ENCODE measurements at places on chromosomes 2 and 18.

- DNase-seq, result no peak
Observed at GRCh38 chr2:263774-264492, at the start of gene SH3YL1. Gene SH3YL1 (minus strand): TSS chr2:264032. CDS start chr2:263984, 48 bp downstream.

DNA sequence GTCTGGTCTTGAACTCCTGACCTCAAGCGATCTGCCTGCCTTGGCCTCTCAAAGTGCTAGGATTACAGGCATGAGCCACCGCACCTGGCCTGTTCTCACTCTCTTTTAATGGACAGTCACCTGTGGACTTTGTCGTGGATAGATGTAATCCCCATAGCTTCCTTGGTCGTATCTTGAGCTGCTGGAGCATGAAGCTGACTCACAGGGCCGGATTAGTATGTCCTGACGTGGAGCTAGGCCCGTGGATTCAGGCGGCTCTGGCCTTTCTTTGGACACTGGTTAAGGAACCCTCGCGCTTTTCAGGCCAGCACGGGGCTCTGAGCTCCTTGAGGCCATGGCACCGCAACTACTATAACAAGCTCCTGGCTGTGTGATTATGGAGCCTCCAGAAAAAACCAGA is 27.5 kb upstream of the GBX2 start:
- DNase-seq, result no peak

GRCh38 chr2:109475531-109476210 is 138.1 kb downstream of the SEPTIN10 start:
- no peak for DNase-seq

DNA sequence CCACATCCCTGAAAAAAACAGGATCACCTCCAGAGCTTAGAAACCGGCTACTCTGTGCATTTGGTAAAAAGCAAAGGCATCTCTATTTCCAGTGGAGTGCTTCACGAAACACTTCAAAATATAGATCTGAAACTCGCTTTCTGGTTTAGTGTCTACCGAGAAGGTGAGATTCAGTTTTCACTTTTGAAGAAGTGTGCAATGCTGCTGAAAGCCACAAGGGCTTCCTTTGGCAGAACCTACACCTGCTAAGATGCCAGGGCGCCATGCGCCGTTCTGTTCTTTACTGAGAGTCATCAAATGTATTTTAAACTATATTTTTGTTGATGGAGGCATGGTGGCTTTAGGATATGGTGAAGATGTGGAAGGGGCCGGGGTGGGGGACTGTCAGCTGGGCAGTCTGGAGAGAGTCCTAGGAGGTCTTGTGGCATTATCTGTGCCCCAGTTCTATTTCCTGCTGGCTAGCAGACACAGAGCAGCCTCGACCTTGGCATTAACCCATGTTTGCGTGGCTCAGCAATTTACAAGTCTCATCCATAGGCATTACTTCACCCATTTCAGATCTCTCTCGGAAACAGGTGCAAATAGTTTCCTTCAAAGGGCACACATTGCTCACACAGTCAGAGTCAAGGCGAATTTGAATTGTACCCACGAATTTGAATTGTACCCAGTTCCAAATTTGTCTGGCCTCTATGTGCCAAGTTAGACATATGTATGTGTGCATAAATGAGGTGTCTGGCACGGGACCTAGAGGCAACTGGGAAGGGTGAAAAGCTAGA is 46.7 kb upstream of the KCNF1 start:
- no peak for DNase-seq

- no peak for DNase-seq
Observed at GRCh38 chr2:205311201-205311600, 371.1 kb upstream of the NRP2 start.

DNA sequence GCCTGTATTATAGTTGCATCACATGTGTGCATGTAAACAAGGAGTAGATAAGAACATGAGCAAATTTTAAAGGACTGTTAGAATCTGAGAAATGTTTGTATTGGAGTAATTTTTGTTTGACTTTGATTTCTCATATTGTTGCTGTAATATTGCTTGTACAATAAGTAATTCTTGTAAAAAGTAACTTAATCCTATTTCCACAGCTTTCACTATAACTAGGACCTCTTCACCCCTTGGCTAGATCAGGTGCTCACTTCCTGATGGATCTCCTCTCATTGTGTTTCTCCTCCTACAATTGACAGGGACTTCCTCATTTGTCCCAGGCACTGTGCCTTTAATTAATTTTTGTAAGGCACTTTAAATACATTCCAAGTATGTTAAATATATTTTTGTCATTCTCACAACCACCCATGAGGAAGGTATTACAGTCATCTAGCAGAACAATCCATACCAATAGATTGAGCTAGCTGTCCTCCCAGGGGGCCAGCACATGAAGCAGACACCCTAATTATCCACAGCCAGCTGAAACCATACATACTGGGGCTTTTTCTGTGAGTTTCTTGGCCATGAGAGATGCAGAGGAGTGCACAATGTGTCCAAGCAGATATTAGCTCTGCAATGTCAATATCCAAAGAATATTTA is 359.5 kb upstream of the ACVR2A start:
- no peak for DNase-seq

GRCh38 chr2:14925471-14925870 is 293.0 kb downstream of the LRATD1 start:
- DNase-seq, result peak; percentile 20

GRCh38 chr2:222264791-222265320 is 33.9 kb downstream of the PAX3 start:
- DNase-seq, result peak; percentile 41

DNA sequence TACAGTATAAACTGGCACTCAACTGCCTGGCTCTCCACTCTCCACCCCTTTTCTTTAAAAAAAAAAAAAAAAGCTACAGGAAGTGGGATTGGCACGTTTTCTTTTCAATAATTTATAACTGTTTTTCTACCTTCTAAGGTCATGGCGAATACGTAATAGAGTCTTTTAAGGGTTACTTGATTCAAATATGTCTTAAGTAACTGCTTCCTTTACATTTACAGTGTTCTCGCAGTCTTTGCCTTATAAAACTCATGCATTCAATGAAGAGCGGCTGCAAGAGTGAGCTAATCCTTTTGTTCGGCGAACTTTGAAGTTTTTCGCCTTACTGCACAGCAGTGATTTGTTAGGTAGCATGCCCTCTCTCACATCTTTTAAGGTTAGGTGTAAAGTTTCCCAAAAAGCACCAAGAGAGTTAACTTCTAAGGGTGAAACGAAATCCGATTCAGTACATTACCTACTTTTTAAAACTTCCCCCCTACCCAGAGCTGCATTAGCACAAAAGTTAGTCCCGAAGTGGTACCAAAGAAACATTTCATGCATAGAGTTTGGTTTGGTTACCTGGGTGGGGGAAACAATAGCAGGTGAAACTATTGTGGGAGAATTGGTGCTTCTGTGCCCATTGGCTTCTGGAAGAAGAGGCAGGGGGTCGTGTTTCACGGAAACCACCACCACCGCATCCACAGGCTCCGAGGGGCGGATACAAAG is 2.0 kb downstream of the KCTD1 start:
- no peak for DNase-seq

DNA sequence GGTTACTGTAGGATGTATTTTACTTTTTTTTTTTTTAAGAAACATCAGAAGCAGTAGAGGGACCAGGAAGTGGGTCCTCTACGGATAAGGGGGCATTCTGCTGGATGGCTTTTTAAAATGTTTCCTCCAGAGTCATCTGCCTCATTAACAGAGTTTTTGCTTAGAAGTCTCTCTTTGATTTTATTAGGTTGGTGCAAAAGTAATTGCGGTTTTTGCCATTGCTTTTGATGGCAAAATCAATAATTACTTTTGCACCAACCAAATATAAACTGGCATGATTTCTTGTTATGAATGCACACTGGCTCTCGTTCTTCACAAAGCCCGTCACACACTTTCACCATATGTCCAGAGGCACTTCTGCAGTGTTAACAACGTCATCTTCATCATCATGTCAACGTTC is 68.5 kb upstream of the FAM237A start:
- DNase-seq, result no peak

GRCh38 chr18:23114171-23114881 is 21.0 kb upstream of the CABLES1 start:
- DNase-seq, result no peak

DNA sequence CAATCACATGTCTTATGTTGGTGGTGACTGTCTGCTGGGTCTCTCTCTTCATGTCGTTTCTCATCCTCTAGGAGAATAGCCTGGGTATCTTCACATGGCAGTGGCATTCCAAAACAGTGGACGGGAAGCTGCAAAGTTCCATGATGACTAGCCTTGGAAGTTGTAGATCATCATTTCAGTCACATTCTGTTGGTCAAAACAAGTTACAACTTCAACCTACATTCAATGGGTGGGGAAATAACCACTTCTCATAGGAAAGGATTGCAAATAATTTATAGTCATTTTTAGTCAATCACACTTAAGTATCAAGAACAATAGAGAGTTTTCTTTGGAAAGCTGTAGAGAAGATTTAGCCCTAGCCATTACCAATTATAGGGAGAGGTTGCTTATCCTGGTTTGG is 395.0 kb upstream of the CDH2 start:
- no peak for DNase-seq

DNA sequence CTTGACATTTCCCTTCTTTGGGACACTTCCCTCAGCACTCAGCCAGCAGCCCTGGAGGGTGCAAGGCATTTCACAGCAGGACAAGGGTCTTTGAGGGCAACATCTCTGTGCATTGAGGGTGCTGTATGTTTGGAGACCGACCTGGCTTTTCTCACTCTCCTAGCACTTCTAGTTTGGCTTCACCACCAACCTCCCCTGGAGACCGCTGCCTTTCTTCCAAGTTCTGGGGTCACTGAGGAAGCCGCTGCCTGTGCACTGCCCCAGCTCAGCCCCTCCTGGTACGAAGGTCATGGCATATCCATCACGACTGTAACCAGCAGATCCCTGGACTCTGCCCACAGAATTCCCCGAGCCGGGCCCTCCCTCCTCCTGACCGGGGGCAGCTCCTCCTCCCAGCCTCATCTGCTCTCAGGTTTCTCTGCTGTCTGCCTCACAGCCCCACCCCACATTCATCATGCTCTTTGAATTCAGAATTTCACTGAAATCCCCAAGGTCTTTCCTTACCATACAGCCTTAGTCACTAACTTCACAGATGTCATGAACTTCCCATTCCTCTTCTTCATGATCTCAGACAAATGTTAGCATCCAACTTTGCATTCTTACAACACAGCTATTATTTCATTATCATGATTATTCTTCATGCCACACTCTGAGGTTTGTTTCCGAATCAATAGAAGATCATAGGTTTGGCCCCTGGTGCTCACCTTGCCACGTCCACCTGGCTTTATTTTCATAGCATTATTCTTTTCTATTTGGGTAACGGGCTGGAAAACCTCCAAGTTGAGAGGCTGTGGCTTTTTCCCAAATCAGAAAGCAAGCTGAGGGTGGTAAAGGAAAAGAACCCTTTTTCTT is 113.0 kb upstream of the COPS8 start:
- DNase-seq, result no peak

DNA sequence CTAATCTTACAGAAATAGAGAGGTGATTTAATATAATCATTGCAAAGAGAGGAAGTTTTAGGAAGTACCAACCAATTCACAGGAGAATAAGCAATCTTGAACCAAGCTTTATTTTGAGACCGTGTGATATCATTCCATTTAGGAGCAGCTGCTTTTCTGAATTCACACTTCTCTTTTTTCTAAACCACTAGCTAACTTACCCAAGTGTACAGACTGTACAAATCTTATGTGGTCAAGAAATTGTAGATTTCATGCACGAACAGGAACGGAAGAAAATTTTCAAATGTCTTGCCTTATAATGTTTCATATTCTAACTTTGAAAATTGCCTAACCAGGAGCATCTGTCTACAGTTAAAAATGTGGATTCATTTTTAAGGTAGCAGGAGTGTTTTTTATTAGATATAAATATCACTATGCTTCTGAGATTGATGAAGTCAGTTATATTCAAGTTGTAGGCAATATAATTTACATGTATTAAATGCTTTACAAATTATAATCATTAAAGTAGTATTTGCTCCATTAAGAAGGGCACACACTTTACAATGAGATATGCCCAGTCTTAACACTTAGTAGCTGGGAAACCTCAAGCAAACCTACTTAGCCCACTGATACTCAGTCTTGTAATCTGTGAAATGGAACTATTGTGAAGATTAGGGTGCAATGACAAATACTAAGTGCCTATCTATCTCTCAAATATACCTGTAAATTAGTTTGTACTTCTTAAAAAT is 302.2 kb upstream of the STON1 start:
- DNase-seq, result no peak

GRCh38 chr2:43890855-43891254 is 52.1 kb downstream of the ABCG8 start:
- no peak for DNase-seq

DNA sequence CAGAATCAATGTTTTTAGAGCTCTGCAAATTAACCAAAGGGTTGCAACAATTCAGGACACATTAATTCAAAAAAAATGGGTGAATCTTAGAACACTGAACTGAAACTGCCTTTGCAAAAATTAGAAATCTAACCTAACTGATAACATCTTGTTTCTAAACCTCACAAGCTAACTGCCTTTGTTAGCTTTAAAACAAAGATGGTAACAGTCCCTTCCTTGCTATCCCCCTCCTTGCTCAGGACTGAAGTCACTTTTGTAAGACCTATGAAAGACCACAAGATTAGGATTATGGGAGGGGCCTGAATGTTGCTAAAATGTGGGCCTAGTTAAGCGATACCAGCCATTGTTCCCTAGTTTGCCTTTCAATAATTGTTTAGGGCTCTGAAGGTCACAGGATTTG is 44.9 kb upstream of the LONRF2 start:
- no peak for DNase-seq

DNA sequence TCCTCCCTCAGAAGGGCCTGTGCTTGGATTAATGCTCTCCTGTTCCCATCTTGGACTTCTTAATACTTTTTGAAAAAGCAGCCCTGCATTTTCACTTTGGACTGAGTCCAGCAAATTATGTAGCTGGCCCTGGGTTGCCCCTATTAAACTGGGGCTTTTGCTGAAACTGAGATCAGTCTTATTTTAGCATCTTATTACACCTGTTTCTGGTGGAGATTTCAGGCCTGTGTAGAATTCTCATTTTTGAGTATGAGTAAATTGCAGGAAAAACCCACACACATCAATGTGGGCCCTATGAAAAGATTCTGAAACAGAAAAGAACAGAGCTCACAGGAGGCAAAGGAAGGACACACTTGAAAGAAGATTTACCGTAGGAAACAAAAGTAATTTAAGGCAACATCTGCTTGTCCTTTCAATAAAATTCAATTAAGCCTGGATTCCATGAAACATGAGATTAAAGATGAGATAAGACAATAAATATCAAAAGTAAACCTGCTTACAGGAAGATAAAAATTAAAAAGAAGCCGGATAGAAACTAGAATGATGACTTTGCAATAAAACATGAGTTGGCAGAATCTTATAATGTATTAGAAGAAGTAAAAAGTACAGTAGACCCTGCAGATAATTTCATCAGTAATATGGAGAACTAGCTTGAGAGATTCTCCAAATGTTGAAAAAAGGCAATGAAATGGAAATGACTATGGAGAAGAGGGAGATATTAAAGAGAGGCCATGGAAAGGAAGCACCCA is 90.7 kb upstream of the GCFC2 start:
- DNase-seq, result no peak
